ENCODE measurements at places on chromosomes 3 and 15. TPM values are rescaled to one million over a fixed set of nuclear protein-coding genes. Genes with fewer than 3 reads are reported as not detected.

DNA sequence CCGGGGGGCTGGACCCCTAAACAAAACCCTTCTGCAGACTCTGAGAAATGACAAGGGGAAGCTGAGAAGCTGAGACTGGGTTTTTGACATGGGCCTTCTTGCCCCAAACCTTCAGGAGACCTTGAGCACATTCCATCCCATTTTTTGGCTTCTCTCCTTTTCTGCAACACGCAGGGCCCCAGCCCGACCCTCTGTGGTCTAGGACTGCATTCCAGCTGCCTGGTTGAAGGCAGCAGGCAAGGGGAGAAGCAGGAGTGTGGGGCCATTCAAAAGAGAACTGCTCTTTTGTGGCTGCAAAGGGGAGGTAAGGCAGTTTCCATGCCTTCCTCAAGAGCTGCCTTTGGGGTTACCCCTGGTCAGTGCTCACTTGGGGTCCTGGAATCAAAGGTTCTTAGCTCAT, 263.0 kb downstream of the TLE3 start:
- no peak for DNase-seq
- H3K4me3 ChIP-seq, result no peak overlapping the region
- H3K27ac ChIP-seq, result no peak overlapping the region
- H3K36me3 ChIP-seq, result no peaks in the 10 kb centered on the region

GRCh38 chr15:39623529-39623931, 42.7 kb downstream of the THBS1 start:
- no peak overlapping the region for H3K27ac ChIP-seq
- H3K4me3 ChIP-seq, result no peak overlapping the region
- no peak for DNase-seq
- H3K36me3 ChIP-seq, result no peaks in the 10 kb centered on the region
- no peaks in the 10 kb centered on the region for H3K27me3 ChIP-seq
- H3K4me1 ChIP-seq, result no peaks in the 10 kb centered on the region

The CPN2 gene
- not detected for total RNA-seq

The ANKUB1 gene
- not detected for total RNA-seq

DNA sequence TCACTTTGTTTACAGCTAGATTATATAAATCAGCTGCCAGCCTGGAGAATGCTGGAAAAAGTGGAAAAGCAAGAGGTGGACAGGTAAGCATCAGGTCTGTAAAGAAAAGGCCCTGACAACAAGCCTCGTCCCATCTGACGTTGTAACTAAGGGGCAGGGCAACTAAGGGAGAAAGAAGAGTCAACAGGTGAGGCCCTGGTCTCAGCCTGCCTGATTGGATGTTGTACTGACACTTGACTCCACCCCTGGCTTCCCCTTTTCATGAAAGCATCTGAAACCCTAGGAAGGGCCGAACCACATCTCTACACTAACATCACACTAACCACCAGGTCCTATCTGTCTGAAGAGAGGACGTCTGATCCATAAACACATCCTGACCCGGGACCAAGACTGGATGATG, 357.6 kb upstream of the CFAP20DC start:
- no peak overlapping the region for H3K4me3 ChIP-seq
- H3K36me3 ChIP-seq, result no peaks in the 10 kb centered on the region
- H3K4me1 ChIP-seq, result peaks cover 2% of the 10 kb centered on the region
- peak; percentile 29 for DNase-seq

The TEX55 gene
- not detected for total RNA-seq

DNA sequence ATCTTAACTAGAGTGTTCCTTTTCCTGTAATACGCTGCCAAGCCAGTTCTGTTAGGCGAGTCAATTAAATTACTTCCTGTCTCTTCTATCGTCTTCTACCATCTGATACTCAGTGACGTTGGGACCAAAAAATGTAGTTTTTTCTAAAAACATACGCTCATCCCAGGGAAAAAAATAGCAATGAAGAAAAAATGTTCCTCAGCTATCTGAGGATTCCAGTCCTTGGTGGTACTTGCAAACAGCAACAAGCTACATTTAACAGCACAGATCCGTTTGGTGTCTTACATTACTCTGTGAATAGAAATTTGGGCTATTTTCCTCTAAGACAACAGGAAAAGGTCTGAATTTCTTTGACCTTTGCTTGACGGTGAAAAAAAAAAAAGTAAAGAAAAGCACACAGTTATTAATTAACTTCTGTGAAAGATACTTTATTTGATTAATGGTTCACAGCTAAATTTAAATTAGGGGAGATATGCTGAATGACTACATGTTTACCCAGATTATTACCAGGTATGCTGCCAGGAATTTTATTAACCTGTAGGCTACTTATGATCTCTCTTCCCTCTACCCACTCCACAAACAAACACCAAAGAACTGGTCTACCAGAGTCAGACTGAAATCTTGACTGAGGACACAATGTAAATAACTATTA, 254.4 kb upstream of the ZPLD1 start:
- H3K27me3 ChIP-seq, result no peaks in the 10 kb centered on the region
- DNase-seq, result no peak
- H3K27ac ChIP-seq, result no peak overlapping the region
- peaks cover 3% of the 10 kb centered on the region for H3K4me1 ChIP-seq
- no peaks in the 10 kb centered on the region for H3K36me3 ChIP-seq
- H3K4me3 ChIP-seq, result no peak overlapping the region

The FEZF2 gene
- 0.11 TPM for total RNA-seq

DNA sequence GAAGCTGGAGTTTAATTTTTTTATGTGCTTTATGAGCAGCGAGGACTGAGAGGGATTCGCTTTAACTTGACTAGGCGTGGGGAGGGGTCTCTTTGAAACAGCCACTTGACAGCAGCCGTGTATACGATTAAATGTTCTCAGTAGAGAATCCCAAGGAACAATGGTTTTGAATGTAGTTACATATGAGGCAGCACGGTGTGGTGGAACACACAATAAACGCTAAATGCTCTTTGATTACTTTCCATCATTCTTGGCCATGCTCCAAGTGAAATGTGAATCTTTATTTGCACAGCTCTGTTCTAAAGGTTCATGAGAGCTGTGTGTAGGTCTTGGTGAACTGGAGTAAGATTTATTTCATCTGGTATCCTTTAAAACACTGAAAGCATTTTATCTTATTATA, 251.4 kb upstream of the TGFBR2 start:
- no peaks in the 10 kb centered on the region for H3K4me1 ChIP-seq
- DNase-seq, result no peak
- H3K27me3 ChIP-seq, result no peaks in the 10 kb centered on the region
- H3K36me3 ChIP-seq, result no peaks in the 10 kb centered on the region
- no peak overlapping the region for H3K4me3 ChIP-seq
- H3K27ac ChIP-seq, result no peak overlapping the region

The ST3GAL6 gene
- total RNA-seq, result 6.4 TPM

- H3K27me3 ChIP-seq, result no peaks in the 10 kb centered on the region
- H3K36me3 ChIP-seq, result no peaks in the 10 kb centered on the region
- peaks cover 7% of the 10 kb centered on the region for H3K4me1 ChIP-seq
- no peak overlapping the region for H3K27ac ChIP-seq
- no peak for DNase-seq
- H3K4me3 ChIP-seq, result no peak overlapping the region
Measured at GRCh38 chr3:7697548-7697947, 804.1 kb upstream of the LMCD1 start.

DNA sequence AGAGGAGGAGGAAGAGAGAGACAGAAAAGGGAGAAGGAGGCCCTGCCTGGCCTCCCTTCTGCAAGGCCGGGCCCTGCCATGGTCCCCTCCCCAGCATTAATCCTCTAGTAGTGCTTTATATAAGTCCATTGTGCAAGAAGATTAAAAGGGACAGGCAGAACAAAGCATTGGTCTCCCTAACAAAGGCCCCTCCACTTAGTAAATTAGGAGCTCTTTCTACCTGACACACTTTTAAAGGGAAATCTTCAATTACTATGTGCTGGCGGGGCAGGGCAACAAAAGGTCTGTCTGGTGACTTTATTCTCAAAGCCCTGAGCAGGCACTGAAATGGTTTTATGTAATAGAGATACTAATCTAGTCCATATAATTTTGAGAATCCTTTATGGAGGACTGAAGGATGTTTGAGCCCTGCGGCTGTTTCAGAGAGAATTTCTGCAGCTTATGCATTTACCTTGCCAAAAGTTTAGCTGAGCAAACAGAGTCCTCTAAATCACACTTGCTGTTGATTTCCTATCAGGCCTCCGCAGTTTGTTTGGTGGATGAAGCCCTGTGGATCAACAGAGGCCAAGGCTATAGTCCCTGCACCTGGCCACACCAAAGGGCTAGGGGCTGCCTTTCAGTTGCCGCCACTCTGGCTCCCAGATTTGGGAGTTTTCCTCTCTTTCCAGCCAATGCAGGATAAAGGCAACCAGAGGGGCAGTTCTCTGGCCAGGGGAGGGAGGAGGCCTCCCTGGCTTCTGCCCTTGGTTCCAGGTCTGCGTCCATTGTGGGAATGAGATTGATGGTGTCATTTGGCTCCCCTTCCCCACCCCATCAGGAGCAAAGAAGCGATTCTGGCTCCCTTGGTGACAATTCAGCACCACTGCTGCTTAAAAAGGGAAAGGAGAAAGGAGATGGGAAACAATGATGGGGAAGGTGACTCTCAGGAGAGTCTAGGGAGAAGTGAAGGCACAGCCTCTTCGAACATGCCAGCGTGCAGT, 148.0 kb downstream of the MEGF11 start:
- H3K27ac ChIP-seq, result no peak overlapping the region
- no peak for DNase-seq

DNA sequence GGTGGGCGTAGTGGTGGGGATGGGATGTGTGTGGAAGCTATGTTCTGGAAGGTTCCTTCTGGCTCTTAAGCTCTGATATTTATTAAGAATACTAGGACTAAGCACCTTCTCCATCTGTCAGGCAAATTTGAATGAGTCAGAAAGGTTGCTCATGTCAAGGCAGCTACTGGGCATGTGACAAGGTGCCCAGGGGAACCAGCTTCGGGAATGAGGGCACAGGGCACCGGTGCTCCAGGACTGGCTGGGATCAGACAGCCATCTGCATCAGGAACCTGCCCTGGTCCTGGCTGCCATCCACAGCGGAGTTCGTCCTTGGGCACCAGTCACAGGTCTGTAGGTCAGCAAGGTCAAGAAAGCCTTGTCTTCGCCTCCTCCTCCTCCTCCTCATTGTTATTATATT, 32.5 kb downstream of the CA12 start:
- no peaks in the 10 kb centered on the region for H3K4me1 ChIP-seq
- no peak overlapping the region for H3K4me3 ChIP-seq
- H3K27ac ChIP-seq, result no peak overlapping the region
- no peaks in the 10 kb centered on the region for H3K36me3 ChIP-seq
- DNase-seq, result no peak
- H3K27me3 ChIP-seq, result no peaks in the 10 kb centered on the region

The ARGFX gene
- total RNA-seq, result not detected

DNA sequence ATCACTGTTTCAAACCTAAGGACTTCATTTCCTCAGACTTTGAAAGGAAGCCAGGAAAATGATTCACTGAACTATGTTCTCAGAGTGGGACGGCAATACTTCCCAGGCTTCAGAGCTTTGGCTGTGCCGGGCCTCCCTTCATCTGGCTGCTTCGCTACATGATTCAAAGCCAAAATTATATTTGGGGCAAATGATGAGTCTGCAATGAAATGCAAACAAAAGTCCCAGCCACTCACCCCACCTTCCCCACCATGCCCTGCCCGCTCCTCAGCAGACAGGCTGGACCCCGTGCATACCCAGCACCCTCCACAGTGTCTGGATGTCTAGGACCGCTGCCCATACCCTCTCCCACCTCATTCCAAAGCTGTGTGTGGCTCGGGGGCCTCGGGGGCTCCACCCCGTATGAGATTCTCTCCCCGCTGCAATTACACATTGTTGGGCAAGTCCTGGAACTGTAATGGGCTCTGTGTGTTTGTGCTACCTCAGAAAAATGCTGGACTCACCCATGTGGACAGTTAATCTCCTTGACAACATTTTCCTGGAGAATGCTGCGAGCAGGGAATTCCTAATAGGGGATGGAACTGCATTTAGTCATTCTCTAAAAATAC, 32.2 kb downstream of the ATP10A start:
- H3K27ac ChIP-seq, result no peak overlapping the region
- H3K4me3 ChIP-seq, result no peak overlapping the region
- peaks cover 1% of the 10 kb centered on the region for H3K36me3 ChIP-seq
- H3K27me3 ChIP-seq, result no peaks in the 10 kb centered on the region
- no peak for DNase-seq

The ARPP21 gene
- total RNA-seq, result not detected

DNA sequence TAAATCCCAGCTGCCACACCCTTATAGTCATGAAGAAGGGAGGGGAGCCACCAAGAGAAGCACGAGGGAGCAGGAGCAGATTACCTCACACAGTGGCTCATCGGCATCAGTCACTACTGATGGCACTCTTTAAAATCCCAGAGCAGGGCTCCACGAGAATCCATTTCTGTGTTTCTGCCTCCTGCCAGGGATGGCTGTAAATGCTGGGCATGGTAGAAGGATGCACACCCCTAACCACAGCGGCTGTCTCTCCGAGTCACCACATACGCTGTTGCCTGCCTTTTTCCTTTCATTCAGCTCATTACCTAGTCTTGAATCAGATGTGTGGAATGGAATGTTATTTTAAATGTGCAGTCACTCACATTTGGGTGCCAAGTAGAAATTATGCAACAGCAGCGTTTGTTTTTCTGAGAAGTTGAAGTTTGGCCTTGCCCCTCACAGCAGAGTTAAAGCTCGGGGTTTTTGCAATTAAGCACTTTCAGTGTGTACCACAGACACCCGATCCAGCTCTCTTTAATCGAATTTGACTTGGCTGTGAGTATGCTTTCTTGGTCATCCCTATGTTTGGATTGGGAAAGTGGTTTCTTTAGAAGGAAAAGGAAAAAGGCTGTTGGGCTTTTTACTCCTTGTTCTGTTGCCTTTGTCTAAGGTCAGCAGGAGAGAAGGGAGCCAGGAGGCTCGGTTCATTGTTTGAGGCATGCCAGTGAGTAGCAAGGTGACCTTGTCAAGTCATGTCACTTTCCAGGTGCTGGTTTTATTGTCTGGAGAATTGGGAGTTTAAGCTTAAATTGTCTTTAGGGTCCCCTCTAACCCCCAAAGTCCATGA, 284.2 kb upstream of the TPM1 start:
- H3K4me3 ChIP-seq, result peak overlapping the region; percentile 23
- peaks cover 24% of the 10 kb centered on the region for H3K4me1 ChIP-seq
- DNase-seq, result no peak

- no peaks in the 10 kb centered on the region for H3K4me1 ChIP-seq
- H3K36me3 ChIP-seq, result no peaks in the 10 kb centered on the region
- DNase-seq, result no peak
Measured at GRCh38 chr3:118978393-118978758, 56.3 kb downstream of the IGSF11 start.

- no peaks in the 10 kb centered on the region for H3K27me3 ChIP-seq
- peaks cover 22% of the 10 kb centered on the region for H3K36me3 ChIP-seq
- no peak overlapping the region for H3K27ac ChIP-seq
- no peak overlapping the region for H3K4me3 ChIP-seq
- peaks cover 2% of the 10 kb centered on the region for H3K4me1 ChIP-seq
Measured at GRCh38 chr3:5195605-5196004, 8.1 kb downstream of the EDEM1 start.

The SLITRK3 gene
- 0.48 TPM for total RNA-seq

The CALML4 gene
- 8.2 TPM for total RNA-seq

GRCh38 chr3:112738366-112738765, 97.4 kb upstream of the CCDC80 start:
- DNase-seq, result no peak
- no peaks in the 10 kb centered on the region for H3K4me1 ChIP-seq
- no peaks in the 10 kb centered on the region for H3K36me3 ChIP-seq
- no peaks in the 10 kb centered on the region for H3K27me3 ChIP-seq
- H3K27ac ChIP-seq, result no peak overlapping the region

The TM4SF4 gene
- not detected for total RNA-seq

Measured in H9 (cell line).